ENCODE measurements at places on chromosomes 12 and 14. TPM values are rescaled to one million over a fixed set of nuclear protein-coding genes. Genes with fewer than 3 reads are reported as not detected.

The CRIP2 gene
- total RNA-seq = 32.9 TPM

The MDGA2 gene
- not detected for total RNA-seq

The STAC3 gene
- 3.8 TPM for total RNA-seq

The AKAP5 gene
- 0.16 TPM for total RNA-seq

The EPYC gene
- not detected for total RNA-seq

The CPM gene
- 0.08 TPM for total RNA-seq

The GPX2 gene
- total RNA-seq = not detected

The TMEM119 gene
- total RNA-seq = 164 TPM

Data from fibroblast of the aortic adventitia (primary cell).